Sigmoid colon (tissue), 7 donors: ENCODE measurements at places on chromosomes 3 and 15. TPM values are rescaled to one million over a fixed set of nuclear protein-coding genes. Genes with fewer than 3 reads are reported as not detected.

Gene CIB2
- 11.7 TPM for total RNA-seq

Gene CALML4
- 4.4 TPM for total RNA-seq

Gene GASK1A
- total RNA-seq, result 8.1 TPM

Gene PIGX
- 20.9 TPM for total RNA-seq

Gene SAMMSON
- 0.82 TPM for total RNA-seq

Gene DZIP3
- 8.8 TPM for total RNA-seq

- DNase-seq, result no peak
- H3K27me3 ChIP-seq, result no peaks in the 10 kb centered on the region
- peaks cover 8% of the 10 kb centered on the region for H3K36me3 ChIP-seq
- no peak overlapping the region for H3K27ac ChIP-seq
- peaks cover 21% of the 10 kb centered on the region for H3K4me1 ChIP-seq
These were observed 6.1 kb downstream of the SHF start for GRCh38 chr15:45181491-45182285.

- no peaks in the 10 kb centered on the region for H3K27me3 ChIP-seq
- H3K27ac ChIP-seq, result no peak overlapping the region
- no peak for DNase-seq
- H3K4me1 ChIP-seq, result peaks cover 17% of the 10 kb centered on the region
- H3K36me3 ChIP-seq, result no peaks in the 10 kb centered on the region
These were observed 33.0 kb downstream of the IL20RB start for GRCh38 chr3:136990826-136991225.
